Neural crest cell (in vitro differentiated cells): ENCODE measurements at places on chromosomes 1 and 21.
A peak's percentile ranks its signal among the peaks of the same experiment; 100 is the strongest.

- peak; percentile 6 for DNase-seq
These were observed 44.5 kb downstream of the LRRC38 start for GRCh38 chr1:13469343-13469742.

DNA sequence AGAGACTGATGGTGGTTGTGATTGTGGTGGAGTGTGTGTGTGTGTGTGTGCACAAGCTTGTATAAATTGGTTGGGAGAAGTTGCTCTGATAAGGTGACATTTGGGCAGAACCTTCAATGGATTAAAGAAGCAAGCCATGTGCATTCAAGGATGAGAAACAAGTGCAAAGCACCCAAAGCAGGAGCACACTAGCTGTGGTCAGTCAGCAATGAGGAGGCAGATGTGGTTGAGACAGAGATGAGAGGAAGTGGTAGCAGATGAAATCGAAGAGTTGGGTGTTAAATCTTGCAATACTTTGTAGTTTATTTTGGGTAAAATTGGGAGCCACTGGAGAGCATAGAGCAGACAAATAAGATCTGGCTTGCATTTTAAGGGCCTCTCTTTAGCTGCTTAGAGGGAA is 4.4 kb upstream of the PGBD5 start:
- DNase-seq = no peak

DNA sequence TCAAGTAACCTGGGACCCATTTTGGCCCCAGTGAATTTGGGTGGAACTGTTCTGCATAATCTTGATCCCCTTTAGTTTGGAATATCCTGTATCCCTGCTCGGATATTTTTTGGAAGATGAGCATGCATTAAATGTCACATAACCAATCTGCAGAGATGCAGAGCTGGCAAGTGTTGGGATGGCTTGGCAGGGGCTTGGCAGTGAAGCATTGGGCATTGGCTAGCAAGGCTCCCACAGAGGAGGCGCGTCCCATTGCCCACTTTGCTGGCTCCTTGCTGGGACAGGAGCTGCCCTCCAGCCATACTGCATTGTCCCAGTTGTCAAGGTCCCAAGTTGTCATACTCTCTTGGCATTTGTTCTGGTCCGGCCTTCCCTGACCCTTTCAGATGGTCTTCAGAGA is 29.9 kb downstream of the LAMC2 start:
- no peak for DNase-seq

DNA sequence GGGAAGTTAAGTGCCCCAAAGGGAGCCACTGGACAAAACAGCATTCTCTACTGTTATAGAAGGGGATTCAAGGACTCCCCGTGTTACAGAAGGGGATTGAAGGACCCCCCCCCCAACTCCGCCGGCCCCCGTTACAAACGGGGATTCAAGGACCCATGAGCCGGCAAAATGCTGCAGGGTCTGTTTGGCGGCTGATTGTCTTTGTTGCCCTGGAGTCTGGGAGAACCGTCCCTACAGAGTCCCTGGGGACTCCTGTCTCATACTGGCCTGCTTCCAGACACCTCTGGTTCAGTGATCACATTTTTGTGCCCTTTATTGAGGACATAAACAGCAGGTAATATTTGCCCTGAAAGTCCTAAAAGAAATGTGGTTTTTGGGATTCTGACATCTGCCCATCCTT is 96.4 kb downstream of the SYF2 start:
- DNase-seq = no peak

- DNase-seq = no peak
These were observed 570 bp upstream of the VASH2 start for GRCh38 chr1:212949771-212950170.

- no peak for DNase-seq
These were observed 14.7 kb downstream of the NAV1 start for GRCh38 chr1:201553496-201554189.

GRCh38 chr21:29175408-29176134 is 45.1 kb downstream of the MAP3K7CL start:
- no peak for DNase-seq

DNA sequence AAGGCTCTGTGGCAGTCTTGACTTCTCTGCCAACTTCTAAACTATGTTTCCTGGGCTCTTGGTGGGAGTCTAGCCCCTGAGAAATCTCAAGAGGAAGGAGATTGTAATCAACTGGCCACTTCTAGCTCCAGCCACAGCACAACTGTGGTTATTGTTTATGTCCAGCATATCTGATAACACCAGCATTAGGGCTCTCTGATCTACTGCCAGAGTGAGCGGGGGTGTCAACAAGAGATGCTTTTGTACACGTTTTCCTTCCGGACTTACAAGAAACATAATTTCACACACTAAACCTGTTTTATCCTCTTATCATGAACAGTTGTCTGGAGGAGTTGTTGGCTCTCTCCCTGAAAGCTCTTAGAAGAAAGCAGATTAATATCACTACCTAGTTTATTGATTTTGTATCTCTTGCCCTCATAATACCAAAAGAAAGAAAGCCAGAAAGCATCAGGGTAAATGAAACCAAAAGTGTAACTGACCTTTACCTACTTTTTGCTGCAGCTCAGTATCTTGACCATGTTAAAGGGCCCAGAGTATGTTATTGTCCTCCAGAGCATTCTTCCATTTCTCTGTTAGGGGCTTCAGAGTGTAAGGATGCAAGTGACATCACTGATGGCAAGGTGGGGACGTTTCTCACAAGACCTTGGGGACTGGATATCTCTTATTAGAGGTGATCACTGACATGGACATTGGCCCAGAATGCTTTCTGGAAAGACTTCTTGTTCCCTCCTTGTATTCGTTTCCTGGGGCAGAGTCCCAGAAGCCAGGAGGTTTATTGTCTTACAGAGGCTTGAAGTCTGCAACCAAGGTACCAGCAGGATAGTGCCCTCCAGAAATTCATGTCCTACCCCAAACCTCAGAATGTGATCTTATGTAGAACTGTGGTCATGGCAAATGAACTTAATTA is 9.6 kb upstream of the SH2D1B start:
- no peak for DNase-seq

- no peak for DNase-seq
These were observed 658.3 kb downstream of the PTPRC start for GRCh38 chr1:199297174-199297573.

- no peak for DNase-seq
These were observed 2.6 kb downstream of the CHML start for GRCh38 chr1:241637604-241638003.

- no peak for DNase-seq
These were observed 299.7 kb downstream of the OLFM3 start for GRCh38 chr1:101697072-101697471.

DNA sequence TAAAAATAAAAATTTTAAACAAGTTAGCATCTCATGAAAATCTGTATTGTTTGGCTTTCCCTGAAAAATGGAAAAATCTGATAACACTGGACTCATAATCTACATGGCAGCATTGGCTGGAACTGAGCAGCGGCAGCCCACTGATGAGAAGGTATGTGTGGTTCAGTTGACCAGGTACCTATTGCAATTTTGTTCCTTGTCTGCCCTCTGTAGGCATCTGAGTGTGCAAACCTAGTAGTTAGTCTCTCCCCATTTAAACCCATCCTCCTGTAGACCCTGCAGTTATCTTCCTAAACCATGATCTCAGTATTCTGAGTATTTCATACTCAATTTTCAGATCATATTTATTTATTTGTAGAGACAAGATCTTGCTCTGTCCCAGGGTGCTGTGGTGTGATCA is 59.4 kb upstream of the SERBP1 start:
- no peak for DNase-seq

- no peak for DNase-seq
These were observed 12.0 kb downstream of the ALDH9A1 start for GRCh38 chr1:165686121-165686970.

DNA sequence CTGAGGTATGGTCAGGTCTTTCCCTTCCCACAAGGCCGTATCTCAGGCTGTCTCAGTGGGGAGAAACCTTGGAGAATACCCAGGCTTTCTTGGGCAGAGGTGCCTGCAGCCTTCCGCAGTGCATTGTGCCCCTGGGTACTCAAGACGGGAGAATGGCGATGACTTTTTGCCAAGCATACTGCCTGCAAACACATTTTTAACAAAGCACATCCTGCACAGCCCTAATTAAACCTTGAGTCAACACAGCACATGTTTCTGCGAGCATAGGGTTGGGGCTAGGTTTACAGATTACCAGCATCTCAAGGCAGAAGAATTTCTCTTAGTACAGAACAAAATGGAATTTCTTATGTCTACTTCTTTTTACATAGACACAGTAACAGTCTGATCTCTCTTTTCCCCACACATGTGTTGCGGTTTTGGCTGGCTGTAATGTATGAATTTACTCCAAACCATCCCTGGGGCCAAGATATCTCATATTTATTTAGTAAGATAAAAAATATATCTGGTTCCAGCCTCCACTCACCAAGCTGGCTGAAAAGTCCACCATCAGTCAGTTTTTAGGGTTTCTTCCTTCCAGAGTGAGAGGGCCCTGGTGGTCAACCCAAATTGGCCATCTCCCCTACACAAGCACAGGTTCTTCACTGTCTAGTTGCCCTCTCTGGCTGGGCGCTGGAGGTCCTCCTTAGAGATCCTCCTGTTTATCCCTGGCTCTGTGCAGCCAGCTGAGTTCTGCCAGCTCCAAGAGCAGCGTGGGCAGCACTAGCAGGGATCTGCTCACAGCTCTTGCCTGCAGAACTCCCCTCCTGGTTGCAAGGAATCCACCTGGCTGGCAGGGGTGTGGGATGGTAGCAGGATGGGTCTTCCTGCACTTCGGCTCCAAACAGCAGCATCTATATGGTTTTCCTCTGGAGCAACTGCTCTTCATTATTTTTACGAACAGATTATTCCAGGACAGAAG is 2.6 kb downstream of the FAAH start:
- DNase-seq = no peak

DNA sequence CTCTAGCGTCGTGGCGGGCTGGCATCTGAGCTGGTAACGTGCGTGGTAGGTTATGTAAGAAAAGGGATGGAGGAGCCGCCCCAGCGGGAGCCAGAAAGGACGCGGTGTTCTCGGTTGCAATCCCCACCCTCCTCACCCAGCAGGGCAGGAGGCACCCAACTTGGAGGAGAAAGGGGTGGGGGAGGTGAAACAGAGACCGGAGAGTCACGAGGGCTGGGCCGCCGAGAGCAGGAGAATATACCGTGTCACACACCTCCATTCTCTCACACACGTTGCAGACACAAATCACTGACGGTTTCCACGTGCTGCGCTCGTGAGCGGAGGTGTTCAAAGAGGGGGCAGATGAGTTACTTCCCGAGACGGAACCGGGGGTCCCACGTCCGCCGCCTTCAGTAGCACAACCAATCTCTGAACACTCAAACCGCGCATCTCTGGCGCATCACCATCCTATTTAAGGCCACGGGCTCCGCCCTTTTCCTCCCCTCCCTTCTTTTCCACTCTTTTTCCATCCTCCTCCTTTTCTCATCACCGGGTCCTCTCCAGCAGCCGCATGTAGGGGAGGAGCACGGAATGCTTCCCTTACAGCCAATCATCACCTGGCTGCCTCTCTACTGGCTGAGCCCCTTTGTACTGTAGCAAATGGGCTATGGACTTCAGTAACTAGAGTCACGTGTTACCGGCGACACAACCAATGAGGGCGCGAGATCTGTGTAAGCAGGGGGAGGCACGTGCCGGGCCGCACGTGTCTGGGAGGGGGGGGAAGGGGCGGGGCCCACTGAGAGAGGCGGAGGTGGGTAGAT is at the start of gene CIART:
Gene CIART, plus strand, starts transcription at position 797 of the 800 bp plus-strand sequence. CDS start 714 bp downstream, outside the sequence.
- no peak for DNase-seq

GRCh38 chr1:232473900-232474299 is 156.0 kb downstream of the SIPA1L2 start:
- DNase-seq = no peak

- DNase-seq = no peak
These were observed 10.5 kb downstream of the PADI2 start for GRCh38 chr1:17108786-17109185.

GRCh38 chr1:241406421-241406820 is 49.4 kb upstream of the RGS7 start:
- no peak for DNase-seq

- no peak for DNase-seq
These were observed 7.4 kb downstream of the GJC2 start for GRCh38 chr1:228156941-228157728.

DNA sequence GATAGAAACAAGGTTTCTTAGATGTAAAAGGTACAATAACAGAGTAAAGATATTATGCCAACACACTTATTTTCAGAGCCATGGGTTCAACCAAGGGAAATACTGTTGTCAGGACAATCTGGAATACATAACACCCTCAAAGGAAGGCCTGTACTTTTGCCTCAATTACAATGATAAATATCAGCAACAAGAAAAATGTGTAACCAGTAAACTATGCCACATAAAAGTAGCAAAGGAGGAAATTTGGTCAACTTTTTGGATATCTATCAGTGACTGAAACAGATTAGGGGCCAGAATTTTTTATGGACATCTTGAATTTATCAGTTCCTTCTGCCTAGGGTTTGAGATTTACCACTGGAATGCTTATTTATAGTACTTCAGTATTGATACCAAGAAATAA is 24.6 kb upstream of the RAP1GAP start:
- no peak for DNase-seq

- no peak for DNase-seq
These were observed 151.4 kb downstream of the TGFB2 start for GRCh38 chr1:218496561-218496960.

DNA sequence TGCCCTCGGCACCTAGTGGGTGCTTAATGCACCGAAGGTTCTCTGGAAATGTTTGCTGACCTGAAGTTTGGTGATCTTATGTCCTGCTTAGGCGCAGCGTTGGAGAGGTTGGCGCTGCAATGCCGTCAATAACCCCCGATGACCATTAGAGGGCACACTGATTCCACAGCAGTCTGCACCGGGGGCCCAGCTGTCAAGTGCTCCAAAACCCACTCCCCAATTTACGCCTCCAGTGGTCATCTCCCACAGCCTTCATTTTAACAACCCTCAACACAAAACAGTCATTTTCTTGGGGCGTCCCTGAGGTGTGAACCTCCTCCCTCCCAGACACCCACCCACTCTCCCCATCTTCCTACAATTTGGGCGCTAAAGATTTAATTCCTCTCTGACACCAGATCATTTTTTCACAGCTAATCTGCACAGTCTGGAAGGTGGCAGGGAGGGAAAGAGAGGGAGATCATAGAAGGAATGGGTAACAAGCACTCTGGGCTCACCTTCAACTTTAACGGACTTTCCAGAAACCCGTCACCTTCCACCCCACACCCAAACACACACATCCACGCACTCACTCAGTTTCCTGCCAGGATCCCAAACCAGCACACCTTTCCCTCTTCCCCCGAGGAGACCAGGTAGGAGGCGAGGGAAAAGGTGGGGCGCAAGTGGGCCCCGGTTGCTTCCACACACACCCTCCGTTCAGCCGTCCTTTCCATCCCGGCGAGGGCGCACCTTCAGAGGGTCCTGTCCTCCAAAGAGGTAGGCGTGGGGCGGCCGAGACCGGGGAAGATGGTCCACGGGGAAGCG is 570 bp upstream of the NPR1 start:
- peak; percentile 65 for DNase-seq

- no peak for DNase-seq
These were observed 30.2 kb downstream of the AMY1C start for GRCh38 chr1:103779932-103780331.

- DNase-seq = no peak
These were observed 219.0 kb upstream of the HOOK1 start for GRCh38 chr1:59595774-59596173.

GRCh38 chr1:214990619-214991018 is 91.9 kb upstream of the KCNK2 start:
- DNase-seq = no peak
